ENCODE measurements at places on chromosomes 11 and 22.

DNA sequence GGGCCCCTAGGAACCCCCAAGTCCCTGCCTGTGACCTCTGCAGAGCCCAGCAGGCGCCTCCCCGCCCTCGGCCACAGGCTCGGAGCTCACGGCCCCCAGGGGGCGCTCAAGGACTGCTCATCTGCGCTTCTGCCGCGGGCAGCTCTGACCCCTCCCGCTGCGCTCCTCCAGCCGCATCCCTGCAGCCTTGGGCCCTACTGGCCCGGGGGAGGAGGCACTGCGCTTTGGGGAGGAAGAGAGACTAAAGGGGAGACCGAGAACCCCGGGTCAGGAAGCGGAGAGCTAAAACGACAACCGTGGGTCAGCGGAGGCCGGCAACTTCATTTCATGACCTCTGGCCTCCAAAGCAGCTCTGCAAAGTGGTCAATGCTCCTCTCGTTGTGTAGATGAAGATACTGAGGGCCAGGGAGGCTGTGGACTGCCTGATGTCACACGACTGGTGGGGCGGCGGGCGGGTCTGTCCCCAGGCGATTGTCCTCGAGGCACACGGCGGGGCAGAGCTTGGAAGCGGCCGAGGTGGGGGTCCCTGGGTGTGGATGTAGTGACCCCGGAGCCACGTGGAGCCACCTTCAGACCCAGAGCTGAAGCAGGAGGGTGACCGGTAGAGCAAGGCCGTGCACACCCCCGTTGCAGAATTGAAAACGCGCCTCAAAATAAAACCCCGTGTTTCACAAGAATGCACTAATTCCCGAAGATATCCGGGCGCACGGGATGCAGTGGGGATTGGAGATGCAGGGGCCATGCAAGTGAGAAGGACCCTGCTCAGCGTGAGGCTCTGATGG lies 2.7 kb upstream of the KRTAP5-6 start:
- DNase-seq, result peak; percentile 69

GRCh38 chr11:91653079-91653754 lies 571.4 kb upstream of the FAT3 start:
- DNase-seq, result no peak

DNA sequence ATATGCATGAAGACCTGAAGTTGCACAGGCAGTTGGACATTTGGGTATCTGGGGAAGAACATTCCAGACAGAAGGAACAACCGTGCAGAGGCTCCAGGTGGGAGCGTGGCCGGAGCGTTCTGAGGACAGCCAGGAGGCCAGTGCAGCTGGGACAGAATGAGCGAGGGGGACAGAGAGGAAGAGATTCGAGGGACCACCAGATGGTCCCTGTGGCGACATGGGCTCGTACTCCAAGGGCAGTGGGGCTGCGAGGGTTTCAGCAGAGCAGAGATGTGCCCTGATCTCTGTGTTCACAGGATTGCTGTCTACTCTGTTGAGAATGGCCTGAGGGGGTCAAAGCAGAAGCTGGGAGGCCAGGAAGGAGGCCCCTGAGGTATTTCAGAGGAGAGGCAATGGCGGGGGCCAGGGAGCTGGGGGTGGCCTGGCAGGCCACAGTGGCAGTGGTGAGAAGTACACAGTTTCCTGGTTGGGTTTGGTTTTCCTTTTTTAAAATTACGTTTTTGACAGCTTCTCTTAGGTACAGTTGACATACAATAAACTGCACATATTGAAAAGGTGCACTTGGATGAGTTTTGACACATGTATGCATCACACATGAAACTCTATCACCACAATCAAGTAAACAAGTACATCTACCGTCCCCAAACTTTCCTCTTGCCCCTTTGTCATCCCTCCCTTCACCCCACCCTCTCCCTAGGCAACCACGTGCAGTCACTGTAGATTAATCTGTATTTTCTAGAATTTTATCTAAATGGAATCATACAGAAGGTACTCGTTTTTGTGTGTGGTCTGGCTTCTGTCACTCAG lies 24.8 kb upstream of the SOX10 start:
- no peak for DNase-seq

DNA sequence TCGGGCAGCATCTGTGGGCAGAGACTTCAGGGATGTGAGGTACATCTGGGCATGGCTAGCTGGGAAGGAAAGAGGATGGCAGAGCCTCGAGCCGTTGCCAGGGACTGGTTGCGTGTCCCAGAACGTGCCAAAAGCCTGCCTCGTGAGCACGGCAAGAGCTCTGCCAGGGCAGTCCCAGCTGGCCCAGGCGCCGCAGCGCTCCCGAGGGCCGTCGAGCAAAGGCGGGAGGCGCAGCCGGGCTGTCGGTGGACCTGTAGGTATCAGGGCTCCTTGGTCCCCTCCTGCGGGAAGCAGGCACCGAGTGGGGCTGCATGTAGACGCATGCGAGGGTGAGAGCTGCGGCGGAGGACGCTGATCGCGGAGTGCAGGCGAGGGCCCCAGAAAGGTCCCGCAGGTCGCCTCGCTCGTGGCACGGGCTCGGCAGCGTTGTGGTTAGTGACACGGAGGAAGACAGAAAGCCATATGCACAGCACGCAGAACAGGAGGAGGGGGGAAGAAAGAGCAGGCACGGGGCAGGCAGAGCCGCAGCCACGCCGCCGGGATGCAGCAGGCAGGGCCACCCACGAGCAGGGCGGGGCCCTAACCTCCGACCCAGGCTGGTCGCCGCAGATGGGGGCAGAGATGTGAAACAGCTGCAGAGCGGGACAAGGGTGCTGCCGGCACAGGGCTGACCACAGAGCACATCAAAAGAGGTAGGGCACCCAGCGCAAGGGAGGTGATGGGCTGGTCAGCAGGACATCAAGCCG lies 18.0 kb downstream of the LSP1 start:
- DNase-seq, result peak; percentile 37

- peak; percentile 45 for DNase-seq
These were observed at the start of gene GALNT18 for GRCh38 chr11:11621573-11622339. Gene GALNT18 (minus strand): TSS chr11:11622005.

DNA sequence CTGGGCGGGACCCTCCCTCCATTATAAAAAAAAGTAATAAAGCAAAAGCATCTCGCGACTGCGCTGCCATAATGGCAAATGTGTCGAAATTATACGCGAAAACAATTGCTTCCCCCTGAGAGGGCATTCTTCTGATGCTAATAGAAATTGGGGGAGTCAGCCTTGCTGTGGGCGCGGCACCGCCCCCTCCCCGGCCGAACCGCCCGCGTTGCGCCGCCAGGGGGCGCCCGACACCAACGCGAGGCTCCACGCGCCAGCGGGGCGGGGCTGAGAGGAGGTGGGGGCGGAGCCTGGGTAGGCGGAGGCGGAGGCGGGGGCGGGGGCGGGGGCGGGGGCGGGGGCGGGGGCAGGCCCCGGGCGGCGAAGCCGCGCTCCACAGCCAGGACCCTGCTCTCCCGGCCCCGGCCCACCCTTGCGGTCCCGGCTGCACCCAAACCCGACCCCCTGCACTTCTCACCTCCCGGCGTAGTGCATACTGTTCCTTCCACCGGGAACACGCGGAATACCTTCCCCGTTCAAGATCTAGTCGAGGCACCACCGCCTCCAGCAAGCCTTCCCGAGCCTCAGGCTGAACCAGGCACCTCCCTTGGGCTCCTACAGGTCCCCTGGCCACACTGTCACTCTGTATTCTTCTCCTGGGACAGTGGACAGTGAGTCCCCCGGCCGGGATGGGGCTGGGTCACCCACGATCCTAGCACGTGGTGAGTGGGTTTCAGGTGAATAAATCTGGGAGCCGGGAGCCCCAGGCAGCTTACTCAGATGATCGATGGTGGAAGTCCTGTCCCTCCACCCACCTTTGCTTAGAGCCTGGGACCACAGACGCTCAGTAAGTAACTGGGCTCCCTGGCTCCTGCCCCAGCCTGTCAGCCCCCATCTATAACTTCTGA lies 15.5 kb upstream of the UPK3A start:
- DNase-seq, result peak; percentile 87

DNA sequence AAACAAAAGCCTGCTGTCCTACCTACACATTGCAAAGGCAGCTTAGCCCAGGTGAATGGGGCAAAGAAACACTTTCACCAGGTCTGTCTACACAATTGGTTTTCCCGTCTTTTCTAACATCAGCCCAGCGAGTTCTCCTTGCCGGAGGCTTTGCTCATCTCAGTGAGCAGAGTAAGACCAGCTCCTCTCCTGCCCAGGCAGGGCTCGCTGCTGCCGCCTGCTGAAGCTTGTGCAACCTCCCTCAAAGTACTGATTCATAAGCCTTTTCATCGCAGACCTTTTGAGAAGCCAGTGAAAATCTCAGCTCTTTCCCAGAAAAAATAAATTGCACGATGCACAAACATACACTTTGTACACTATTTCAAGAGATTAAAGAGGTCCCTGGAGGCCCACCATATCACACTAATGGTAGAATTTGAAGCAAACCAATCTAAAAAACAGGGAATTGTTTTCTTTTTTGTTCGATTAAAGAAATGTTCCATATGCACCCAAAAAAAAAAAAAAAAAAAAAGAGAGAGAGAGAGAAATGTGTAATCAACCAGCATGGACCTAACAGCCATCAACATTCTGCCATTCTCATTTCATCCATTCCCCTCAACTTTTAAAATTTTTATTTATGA lies 328.1 kb upstream of the MPPED2 start:
- no peak for DNase-seq

GRCh38 chr11:35794850-35795249 lies 132.3 kb downstream of the TRIM44 start:
- DNase-seq, result no peak

DNA sequence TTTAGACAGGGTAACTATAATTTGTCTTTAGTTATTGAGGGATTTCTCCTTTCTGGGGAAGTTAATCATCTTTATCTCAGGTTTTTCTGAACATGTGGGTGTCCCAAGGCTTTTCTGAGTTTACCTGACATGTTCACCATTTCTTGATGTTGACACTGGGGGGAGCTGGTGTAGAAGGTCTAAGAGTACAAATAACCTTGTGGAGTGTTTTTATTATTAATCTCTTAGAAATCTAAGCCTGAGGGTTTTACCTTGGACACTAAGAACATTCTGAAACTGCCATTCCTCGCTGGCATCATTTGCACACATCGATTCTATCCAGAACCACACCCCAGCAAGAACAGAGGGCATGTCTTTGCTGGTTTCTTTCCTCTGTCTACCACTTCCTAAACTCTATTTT lies 15.6 kb upstream of the C11orf91 start:
- DNase-seq, result no peak

GRCh38 chr11:111439901-111440300 lies 60.8 kb upstream of the POU2AF1 start:
- no peak for DNase-seq

DNA sequence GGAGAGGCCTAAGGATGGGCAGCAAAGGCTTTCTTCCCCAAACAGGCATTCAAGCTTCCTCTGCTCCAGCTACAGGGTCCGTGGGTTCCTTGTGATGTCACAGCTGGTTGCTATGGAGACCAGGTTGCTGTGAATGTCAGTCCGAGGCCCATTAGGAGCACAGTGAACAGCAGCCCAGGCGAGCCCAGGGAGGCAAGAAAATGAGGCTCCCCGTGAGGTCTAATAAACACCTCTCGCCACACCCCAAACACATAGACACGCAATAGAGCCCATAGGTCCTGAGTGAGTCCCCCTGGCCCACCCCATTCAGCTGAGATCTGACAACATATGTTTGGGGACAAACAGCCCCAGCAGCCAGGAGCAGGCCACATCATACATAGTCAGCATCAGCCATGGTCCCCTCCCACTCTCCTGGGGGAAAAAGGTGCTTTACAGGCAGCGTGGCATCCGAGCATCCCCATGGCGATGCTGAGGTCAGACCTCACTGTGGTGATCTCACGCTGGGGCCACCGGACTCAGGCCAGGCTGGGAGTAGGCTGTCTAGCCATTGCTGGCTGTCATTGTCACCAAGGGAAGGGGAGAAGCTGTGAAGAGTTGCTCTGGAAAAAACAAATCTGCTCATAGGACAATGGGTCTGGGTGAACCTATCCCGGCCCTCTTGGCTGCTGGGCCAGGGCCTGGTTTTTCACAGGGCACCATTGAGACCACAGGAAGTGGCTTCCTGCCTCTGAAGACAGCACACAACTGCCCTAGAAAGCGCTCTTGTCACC lies 23.1 kb upstream of the TP53I11 start:
- no peak for DNase-seq

- DNase-seq, result no peak
These were observed 748.2 kb downstream of the NTM start for GRCh38 chr11:132118661-132119060.

DNA sequence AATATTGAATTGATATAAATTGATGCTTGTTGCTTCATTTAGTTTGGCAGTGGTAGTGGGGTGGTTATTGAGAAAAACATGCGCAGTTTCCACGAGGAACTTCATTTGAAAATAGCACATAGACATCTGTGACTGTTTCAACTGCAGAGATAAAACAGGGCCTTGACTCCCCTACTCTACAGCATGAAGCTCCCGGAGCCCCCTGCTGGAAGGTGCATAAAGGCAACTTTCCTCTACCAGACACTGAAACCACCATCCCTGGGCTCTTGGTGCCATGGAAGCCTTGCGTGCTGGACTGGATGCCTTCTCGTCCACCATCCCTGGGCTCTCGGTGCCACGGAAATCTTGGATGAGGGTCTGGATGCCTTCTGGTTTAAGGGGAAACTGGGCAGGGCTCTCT lies 195.9 kb downstream of the CSNK2A3 start:
- peak; percentile 42 for DNase-seq

- no peak for DNase-seq
These were observed 55.3 kb downstream of the INSC start for GRCh38 chr11:15169815-15170551.

DNA sequence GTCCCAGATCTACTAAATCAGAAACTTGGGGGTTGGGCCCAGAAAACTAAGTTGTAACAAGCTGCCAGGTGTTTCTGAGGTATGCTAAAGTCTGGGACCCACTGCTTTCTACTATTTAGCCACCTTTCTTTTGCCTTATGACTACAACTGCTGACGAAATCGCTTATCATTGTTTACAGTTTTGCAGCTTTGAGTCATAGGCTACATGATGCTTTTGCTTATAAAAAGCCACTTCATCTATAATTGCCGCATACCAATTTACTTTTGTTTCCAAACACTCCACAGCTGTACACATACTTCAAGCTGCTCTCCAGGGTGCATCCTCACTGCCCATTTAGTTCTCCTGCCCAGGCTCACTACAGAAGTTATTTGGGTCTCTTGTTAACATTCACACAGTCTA lies 144.7 kb downstream of the ENTHD1 start:
- DNase-seq, result no peak

DNA sequence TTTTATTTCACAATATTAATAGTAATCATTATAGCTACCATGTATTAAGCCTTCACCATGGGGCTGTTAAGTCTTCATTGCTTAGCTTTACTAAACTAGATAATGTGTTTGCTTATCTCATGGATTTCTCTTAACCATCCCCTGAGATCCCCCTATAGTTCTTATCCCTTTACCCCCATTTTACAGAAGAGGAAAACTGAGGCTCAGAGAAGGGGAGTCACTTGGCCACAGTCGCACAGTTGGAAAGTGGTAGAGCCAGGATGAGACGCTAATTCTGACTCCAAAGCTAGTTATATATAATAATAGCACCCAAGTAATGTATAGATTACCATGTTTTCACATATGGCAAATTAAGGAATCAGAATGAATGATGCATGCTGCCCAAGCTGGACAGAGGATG lies 9.7 kb upstream of the TFIP11 start:
- no peak for DNase-seq
